Breast epithelium (tissue), 4 donors: ENCODE measurements at places on chromosomes 7 and 10.

DNA sequence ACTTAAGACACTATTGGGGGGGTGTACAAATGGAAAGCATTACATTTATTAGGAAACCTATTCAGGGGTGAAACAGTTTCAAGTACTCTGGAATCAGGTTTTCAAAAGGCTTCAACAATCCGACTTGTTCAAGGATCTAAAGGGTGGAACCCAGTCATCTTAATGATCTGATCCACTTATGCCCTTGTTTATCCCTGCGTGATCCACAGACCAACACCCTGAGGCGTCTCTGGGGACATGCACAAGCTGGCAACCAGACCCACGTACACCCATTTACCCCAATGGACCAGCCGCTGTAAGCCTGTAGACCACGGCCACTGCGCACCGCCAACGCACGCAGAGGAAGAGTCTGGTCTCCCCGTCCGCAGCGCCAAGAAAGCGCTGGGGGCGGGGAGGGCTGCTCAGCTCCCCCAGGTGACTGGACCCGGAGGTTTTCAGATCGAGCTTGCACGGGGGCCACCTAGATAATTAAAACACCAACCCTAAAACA lies 13.4 kb downstream of the HNRNPF start:
- DNase-seq, result no peak

DNA sequence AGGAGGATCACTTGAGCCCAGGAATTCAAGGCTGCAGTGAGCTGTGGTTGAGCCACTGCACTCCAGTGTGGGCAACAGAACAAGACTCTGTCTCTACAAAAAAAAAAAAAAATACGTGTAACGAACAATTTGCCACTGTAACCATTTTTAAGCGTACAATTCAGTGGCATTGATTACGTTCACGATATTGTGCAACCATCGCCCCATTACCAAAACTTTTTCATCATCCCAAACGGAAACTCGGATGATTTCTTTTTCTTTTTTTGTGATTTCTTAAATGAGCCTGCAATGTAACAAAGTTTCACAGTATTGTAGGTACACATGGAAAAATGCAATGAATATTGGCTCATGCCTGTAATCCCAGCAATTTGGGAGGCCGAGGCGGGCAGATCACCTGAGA lies 9.5 kb downstream of the GRIFIN start:
- no peak for DNase-seq

DNA sequence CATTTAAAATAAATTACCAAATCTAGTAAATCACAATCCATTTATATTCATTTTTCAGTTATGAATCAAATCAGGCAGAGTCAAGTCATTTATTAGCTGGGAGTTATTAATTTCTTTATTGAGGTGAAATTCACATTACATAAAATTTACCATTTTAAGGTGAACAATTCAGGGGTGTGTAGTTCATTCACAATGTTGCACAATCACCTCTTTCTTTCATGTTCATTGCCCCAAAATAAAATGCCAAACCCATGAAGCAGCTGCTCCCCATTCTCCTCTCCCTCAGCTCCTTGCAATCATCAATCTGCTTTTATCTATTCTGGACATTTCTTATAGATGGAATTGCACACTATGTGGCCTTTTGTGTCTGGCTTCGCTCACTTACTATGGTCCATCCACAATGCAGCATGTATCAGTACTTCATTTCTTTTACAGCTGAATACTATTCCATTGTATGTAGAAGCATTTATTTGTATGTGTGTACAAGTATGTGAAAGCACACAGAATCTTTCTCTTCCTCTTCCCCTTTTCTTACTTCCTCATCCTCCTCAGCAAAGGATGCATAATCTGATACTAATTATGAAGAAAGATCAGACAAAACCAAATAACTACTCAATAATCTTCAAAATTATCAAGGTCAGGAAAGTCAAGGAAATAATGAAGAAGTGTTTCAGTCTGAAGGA lies 60.6 kb downstream of the LMBR1 start:
- no peak for DNase-seq

GRCh38 chr7:86904949-86905834 lies 154.3 kb downstream of the ELAPOR2 start:
- no peak for DNase-seq

GRCh38 chr10:54947605-54948004 lies 146.6 kb upstream of the PCDH15 start:
- DNase-seq, result no peak

DNA sequence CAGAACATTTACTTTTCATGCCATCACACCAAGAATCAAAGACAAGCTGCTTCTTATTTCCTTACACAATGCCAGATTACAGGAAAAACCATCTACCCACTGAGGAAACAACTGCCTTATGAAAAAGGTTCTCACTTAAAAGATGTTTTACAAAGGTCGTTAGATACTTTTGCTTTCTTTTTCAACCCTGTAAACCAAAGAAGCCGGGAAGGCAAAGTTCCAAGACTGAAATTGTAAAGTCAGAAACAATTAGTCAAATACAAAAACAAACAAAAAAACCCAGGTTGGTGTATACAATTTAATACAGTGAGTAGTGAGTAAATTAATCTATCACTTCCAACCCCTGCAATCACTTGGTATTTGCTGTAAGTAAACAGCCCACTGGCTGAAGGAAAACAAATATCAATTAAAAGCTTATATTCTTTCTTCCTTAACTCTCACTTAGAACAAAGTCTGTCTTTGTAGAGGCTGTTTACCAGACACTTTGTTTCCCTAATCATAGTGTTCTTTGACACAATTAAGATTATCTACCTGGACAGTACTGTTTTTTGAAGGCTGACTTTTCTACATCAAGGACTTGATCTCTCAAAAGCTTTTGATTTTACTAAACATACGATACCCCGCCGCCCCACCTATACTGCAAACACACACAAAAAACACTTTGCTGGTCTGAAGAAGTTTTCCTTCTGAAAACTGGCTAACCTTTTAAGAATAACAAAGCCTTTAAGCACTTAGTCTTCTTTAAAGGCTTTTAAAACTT lies 18.1 kb downstream of the ERLIN1 start:
- no peak for DNase-seq

DNA sequence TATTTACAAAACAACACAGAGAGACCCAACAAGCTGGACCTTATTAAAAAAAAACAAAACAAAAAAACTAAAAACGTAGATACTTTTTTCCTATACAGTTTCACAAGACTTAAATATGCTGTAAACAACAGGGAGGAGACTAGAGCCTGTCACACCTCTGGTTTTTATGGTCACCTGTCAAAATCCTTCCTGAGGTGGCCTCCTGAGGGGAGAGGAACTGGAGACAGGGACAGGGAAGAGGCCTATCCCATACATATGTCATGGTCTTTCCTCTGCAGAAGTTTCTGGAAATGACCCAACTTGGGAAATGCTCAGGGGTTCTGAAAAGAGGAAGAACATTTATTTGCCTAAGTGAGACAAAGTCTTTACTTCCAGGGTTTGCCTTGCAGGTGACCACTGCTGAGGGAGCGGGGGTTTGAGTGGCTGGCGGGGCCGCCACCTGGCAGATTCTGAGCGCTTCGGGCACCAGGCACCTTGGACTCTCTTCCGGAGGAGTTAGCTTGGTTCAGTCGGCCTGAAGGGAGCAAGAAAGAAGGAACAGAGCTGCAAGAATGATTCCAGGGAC lies 18.3 kb downstream of the CPA1 start:
- no peak for DNase-seq

- no peak for DNase-seq
Observed at GRCh38 chr10:16491933-16492332, 29.7 kb downstream of the C1QL3 start.

DNA sequence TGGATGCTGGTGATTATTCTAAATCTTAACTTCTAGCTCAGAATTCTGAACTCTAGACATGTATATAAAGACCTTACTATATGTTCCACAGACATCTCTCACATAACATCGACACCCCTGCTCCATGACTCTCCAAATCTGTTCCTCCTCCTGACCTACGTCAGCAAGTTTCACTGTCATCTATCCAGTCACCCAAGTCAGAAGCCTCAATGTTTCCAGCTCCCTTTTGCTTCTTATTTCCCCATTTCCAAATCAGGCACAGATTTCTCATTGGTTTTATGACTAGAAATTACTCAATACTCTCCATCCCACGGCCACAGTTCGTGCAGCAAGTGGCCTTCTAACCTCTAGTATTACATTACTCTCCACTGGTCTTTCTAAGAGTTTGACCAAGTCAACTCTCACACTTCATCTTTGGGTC lies 28.5 kb downstream of the EPC1 start:
- DNase-seq, result no peak

DNA sequence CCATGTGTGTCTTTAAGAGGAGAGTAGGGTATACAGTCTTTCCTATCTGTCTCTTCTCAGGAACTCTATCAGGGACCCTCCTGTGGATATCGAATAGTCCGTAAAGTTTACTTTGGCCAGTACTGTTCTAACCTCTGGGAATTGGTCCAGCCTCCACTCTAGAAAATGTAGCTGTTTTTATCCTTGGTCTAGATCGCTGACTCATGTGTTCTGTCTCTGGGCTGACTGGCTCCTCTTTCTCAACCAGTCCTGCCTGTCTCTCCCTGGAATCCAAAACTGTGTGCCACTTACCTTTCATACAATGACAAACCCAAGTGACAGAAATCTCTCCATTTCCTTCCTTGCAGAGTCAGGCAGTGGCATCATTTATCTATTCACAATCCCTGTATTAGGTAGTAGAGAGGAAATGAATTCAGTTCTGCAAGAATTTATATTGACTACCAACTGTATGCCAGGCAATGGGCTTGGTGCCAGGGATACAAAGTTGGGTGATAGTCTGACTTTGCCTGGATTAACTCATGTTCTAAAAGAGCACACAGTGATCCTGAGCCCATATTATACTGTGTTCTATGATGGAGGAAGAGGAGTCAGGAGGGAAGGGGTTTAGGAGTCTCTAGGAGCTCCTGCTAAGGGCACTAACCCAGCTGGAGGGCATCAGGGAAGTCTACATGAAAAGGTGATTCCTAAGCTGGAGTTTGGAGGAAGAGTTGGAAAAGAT lies 232.7 kb downstream of the LRMDA start:
- no peak for DNase-seq

- DNase-seq, result no peak
Observed at GRCh38 chr7:111380945-111381344, 181.3 kb downstream of the IMMP2L start.

DNA sequence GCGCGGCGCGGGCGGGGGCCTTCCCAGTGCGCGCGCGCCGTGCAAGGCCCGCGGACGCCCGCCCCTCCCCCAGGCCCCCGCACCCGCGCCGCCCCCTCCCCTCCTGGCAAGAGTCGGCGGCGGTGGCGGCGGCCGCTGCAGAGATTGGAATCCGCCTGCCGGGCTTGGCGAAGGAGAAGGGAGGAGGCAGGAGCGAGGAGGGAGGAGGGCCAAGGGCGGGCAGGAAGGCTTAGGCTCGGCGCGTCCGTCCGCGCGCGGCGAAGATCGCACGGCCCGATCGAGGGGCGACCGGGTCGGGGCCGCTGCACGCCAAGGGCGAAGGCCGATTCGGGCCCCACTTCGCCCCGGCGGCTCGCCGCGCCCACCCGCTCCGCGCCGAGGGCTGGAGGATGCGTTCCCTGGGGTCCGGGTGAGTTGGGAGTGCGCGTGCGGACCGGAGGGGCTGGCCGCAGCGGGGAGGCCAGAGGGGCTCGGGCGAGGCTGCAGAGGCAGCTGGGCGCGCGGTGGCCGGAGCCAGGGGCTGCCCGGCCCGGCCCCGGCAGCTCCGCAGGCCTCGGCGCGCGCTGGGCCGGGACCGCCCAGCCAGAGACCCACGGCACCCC lies at the start of gene BMPR1A:
Gene BMPR1A (plus strand): TSS at position 109 of the 602 bp plus-strand sequence. CDS start 119,400 bp downstream, outside the sequence.
- peak; percentile 83 for DNase-seq

DNA sequence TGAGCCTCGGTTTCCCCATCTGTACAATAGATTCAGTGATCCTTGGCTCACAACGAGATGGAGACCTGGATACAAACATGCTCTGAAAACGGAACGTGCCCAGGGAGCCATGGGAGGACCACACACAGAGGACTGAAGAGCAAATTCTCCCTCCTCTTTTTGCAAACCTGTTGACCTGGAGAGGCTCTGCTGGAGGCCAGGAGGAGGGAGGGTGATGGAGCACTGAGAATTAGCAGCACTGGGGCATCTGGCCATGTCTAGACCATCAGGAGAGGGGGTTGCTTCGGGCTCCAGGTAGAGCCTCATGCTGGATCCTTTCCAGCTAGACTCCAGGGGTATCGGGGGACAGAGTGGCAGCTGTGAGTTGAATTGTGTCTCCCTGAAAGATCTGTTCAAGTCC lies 97.4 kb upstream of the GPR26 start:
- DNase-seq, result no peak

DNA sequence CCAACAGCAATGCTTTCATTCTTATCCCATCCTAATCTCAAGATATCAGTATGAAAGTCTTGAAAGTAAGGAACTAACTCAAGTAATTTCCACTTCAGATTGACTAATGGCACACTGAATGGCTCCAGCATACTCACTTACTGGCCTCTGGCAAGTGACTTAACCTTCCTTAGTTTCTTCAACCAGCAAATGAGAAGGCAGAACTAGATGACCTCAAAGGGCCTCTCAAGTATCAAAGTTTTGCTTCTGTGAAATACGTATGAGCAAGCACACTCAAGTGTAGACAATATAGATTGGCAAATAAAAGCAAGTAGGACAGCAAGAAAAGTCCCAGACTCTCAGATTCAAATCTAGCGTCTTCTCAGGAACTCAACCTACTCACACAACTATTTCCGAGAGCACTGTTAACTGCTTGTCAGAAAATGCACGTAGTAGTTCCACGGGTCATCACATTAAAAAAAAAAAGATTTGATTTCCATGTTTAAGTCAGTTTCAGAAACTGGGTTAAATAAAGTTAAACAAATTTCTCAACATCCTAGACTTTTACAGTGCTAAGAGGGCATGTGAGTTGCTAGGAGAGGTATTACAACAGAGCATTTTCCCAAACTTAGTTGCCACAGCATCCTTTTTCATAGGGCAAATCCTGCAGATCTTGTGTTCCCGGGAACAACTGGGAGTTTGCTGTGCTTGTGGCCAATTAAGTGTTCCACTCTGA lies 276.9 kb upstream of the KLF14 start:
- no peak for DNase-seq

DNA sequence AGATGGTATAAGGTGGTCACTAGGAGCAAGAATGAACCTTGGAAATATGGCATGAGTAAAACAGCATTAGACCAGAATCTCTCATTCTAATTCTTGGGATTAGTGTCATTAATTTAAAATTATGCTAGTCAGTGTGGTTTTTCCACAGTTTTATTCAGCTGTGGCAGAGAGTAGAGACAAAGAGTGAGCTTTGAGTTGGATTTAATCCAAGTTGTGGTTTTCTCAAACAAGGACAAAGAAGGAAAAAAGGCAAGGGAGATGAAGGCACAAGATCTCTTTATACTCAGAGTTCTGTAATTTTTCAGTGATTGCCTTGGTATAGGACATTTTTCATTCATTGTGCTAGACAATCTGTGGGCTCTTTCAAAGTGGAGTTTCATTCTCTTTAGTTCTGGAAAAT lies 28.2 kb upstream of the AKAP9 start:
- no peak for DNase-seq

GRCh38 chr10:65751218-65751617 lies 1174.6 kb upstream of the LRRTM3 start:
- DNase-seq, result no peak
